ENCODE measurements at places on chromosomes 12 and 14. TPM values are rescaled to one million over a fixed set of nuclear protein-coding genes. Genes with fewer than 3 reads are reported as not detected.

GRCh38 chr12:1835211-1836131 lies 15.1 kb downstream of the LRTM2 start:
- DNase-seq = no peak

- no peak for DNase-seq
These were observed 103.1 kb downstream of the METTL25 start for GRCh38 chr12:82461393-82461792.

- no peak for DNase-seq
These were observed 22.8 kb downstream of the MMP17 start for GRCh38 chr12:131850856-131851559.

DNA sequence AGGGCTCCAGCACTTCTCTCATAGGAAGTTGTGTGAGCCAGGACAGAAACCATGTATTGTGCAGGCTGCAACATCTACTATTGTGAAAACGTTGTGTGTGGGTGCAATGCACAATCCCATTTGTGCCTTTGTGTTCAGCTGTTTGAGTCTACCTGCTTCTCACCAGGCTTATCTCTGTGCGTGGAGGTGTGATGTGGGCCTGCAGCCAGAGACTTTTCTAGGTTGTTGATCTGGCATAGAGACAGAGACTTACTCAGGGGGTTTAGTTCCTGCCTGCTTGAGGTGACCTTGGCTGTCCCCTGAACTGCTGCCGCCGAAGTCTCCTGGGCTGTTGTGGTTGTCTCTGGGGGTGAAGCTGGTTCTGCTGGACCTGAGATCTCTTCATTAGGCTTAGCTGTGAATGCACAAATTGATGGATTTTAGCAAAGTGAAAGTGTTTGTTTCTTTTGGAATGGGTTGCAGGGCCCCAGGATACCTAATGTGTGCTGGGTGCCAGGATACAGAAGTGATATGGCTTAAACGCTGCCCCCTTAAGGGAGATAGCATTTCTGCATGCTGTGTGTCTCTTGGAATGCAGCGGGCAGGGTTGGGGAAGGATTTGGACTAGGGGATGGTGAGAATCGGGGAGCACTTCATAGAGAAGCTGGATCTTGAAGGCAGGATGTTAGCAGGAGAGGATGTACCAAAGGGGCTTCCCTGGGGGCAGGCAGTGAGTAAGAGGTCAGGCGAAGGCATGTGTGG lies 2.5 kb downstream of the LACRT start:
- DNase-seq = no peak

- DNase-seq = no peak
These were observed 7.7 kb downstream of the TMED10 start for GRCh38 chr14:75168586-75169335.

DNA sequence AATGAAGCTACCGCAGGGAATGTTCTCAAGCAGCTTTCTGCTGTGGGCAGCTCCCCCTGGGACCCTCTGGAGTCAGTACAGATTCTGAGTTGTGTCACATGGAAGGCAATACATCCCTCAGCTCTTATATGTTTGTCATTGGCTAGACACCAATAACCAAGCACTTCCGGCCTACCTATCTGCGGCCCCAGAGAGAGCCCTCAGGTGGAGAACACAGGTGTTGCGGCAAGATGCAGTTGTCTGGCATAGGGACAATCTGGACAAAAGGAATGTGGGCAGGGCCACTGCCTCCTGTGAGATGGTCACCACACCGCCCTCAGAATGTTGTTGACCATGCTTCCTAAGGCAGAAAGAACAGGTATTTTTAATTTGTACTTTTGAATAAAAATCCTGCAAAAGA lies 118.7 kb downstream of the BRMS1L start:
- DNase-seq = peak; percentile 8

GRCh38 chr14:59868021-59868420 lies 2.6 kb downstream of the RTN1 start:
- DNase-seq = no peak

DNA sequence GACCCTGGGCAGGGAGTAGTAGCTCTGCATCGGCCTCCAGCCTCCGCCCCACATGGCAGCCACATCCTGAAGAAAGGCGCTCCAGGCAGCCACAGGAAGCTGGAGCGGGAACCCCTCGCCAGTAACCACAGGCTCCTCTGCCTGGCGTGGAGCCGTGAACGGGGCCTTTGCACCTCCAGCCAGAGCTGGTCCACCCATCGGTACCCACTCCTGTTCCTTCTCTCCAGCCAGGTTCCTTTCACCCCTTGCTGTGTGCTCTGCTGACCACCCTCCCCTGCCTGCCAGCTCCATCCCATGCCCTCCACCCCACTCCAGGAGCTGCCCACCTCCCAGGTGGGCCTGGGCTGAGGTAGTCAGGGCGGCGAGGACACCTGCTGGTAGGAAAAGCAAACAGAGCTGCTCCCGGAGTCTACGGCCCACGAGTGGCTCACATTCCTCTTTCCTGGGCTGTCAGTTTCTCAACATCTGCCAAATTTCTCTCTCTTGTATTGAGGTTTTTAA lies 2.7 kb downstream of the TGFB3 start:
- no peak for DNase-seq

DNA sequence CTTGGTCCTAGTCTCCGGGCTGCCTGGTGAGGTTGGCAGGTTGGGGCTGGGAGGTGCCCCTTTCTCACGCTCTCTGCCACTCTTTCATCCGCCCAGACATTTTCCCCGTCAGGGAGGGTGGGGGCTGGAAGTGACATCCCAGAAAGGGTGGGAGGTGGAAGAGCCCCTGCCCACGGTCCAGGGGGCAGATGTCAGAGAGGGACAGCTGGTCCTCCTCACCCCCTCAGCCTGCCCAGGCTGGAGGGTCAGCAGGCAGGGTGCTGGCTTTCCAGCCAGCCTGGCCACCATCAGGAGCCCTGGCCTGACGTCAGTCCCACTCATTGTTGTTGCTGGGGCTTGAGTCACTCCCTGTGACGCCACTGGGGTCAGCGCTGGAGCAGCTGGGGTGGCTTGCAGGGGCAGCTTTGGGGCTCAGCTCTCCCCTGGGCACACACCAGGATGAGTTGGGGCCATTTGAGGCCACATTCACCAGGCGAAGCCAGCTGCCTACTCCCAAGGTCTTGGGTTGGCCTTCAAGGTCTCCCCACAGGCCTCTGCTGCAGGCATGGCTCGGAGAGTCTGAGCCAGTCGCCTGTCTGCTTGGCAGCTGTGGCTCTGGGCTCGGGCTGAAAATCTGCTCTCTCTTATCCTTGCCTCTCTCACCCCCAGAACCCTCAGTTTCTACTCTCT lies 5.7 kb upstream of the ATG101 start:
- DNase-seq = no peak

Gene RFLNA
- total RNA-seq = not detected
